ENCODE measurements at places on chromosomes 13 and 19. TPM values are rescaled to one million over a fixed set of nuclear protein-coding genes. Genes with fewer than 3 reads are reported as not detected.

DNA sequence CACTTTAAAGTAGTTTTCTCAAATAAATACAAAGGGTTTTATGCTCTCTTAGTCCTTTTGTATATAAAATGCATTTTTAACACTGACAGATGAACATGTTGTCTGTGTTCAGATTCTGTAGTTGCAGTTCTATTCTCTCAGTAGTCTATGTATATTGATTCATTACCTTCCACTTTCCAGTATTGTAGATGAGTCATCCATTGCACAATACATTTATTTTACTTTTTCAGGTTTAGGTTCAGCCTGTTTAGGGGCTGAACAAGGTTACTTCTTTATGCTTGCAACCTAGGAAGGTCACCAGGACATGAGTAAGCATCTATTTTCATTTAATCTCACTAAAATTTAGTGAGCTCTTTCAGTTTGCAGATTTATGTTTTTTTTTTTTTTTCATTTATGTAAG lies 173.6 kb downstream of the NALCN start:
- ATAC-seq: peak; percentile 66

GRCh38 chr19:33674626-33675367 lies 53.0 kb downstream of the CHST8 start:
- no peak for ATAC-seq

Gene FBXL12
- 23.6 TPM for total RNA-seq

DNA sequence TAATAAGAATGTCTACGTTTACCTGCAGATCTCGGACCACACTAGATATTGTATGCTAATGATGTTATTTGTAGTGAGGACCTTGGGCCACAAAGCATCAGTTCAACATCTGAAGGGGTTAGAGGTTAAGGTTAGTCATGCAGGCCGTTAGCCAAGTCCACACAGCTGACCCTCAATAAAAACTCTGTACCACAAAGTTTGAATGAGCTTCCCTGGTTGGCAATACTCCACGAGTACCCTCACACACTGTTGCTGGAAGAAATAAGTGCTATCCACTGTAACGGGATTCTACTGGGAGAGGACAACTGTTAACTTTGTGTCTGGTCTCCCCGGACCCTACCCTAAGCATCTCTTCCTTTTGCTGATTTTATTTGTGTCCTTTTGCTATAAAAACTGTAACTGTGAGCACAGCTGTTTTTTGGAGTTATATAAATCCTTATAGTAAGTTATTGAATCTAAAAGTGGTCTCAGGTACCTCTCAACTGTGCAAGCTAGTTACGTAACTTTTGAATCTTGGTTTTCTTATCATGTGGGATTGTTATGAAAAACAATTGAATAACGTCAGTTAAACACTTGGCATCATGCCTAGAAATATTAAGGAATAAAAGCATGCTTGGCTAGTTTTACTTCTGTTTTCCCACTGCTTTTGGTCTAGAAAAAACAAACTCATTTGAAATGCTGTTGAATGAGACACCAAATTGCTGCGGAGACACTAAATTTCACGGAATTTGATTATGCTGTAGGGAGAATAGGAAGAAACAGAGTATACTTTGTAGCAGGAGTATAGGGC lies 181.5 kb downstream of the DNAJC3 start:
- ATAC-seq: no peak

Gene APC2
- 0.04 TPM for total RNA-seq

- ATAC-seq: no peak
Measured at GRCh38 chr13:43727856-43728255, 58.9 kb downstream of the ENOX1 start.

- ATAC-seq: no peak
Measured at GRCh38 chr13:67588607-67589006, 358.5 kb upstream of the PCDH9 start.

GRCh38 chr13:50241479-50241878 lies 226.2 kb downstream of the KCNRG start:
- no peak for ATAC-seq

- ATAC-seq: no peak
Measured at GRCh38 chr19:38130399-38130798, 93.6 kb downstream of the DPF1 start.

DNA sequence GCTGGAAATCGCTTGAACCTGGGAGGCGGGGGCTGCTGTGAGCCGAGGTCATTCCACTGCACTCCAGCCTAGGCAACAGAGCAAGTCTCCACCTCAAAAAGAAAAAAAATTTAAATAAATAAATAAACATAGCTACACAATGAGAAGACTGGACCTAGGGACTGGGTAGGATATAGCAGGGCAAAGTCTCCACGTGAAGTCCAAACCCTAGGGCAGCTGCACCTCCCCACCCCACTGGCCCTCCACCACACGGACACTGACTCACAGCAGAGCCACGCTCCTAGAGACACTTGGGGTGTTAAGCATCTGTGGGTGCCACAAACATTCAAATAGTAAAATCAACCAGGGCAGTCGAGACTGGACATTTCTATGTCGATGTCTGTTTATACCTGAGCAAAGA lies 7.1 kb downstream of the LATS2 start:
- no peak for ATAC-seq

Gene CADM4
- total RNA-seq: 0.61 TPM

Gene ZNF573
- total RNA-seq: 4.9 TPM

DNA sequence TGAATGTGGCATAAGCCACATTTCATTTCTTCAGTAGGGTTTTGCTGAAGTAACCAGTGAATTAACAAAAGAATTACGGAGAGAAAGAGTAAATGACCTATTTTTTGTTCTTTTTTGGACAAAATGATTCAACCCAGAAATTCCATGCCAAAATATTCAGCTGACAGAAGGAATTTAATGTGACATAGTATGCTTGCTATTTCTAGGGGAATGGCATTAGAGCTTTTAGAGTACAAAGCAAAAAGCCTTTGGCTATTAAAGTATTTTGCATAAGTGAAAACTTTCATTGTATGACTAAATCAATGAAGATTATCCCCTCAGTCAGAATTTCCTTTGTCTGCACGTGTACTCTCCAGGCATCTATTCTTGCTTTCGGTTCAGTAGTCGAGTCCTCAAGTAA lies 465.3 kb downstream of the COG6 start:
- no peak for ATAC-seq

- ATAC-seq: no peak
Measured at GRCh38 chr13:38180126-38180525, 169.5 kb upstream of the UFM1 start.

Gene KLK3
- not detected for total RNA-seq

GRCh38 chr13:54445453-54445852 lies 1416.8 kb downstream of the OLFM4 start:
- no peak for ATAC-seq

DNA sequence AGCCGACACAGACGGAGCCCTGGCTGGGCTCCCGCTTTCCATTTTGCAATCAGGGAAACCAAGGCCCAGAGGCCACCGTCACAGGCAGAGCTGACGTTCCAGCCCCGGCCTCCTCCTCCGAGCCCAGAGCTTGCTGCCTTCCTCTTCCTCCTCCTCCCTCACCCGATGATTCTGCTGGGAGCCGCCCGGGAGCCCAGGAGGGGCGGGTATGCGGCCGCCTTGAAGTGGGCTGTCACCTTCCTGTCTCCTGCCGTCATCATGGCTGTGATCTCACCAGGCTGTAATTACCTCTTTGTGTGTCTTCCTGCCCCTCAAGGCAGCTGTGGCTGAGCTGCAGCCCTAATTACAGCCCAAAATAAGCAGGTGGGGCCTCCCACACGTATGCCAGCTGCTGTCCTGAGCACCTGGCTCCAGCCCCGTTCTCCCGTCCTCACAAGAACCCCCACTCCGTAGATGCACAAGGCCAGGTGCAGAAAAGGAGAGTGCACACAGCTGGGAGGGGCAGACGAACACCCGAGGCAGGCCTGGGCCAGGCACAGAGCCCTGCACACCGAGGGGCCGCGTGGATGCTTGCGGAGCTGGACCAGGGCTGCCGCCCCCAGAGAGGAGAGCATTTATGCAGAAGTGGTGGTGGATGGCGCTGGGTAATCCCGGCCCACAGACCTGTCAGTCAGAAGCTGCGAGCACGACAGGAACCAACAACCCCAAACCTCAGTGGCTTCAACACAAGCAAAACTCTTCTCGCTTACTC lies 4.0 kb downstream of the TPGS1 start:
- ATAC-seq: peak; percentile 53

Gene KCNJ14
- 2.1 TPM for total RNA-seq

Gene CYP4F12
- 0.61 TPM for total RNA-seq

DNA sequence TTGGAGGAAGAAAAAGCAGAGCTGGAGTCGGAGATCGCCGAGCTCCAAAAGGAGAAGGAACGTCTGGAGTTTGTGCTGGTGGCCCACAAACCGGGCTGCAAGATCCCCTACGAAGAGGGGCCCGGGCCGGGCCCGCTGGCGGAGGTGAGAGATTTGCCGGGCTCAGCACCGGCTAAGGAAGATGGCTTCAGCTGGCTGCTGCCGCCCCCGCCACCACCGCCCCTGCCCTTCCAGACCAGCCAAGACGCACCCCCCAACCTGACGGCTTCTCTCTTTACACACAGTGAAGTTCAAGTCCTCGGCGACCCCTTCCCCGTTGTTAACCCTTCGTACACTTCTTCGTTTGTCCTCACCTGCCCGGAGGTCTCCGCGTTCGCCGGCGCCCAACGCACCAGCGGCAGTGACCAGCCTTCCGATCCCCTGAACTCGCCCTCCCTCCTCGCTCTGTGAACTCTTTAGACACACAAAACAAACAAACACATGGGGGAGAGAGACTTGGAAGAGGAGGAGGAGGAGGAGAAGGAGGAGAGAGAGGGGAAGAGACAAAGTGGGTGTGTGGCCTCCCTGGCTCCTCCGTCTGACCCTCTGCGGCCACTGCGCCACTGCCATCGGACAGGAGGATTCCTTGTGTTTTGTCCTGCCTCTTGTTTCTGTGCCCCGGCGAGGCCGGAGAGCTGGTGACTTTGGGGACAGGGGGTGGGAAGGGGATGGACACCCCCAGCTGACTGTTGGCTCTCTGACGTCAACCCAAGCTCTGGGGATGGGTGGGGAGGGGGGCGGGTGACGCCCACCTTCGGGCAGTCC lies 5.0 kb downstream of the FOSB start:
- no peak for ATAC-seq
